NCI-H2081 (cell line): ENCODE measurements at places on chromosomes 12 and 14.

- DNase-seq: no peak
Observed at GRCh38 chr12:106245767-106246166, 2.1 kb downstream of the CKAP4 start.

DNA sequence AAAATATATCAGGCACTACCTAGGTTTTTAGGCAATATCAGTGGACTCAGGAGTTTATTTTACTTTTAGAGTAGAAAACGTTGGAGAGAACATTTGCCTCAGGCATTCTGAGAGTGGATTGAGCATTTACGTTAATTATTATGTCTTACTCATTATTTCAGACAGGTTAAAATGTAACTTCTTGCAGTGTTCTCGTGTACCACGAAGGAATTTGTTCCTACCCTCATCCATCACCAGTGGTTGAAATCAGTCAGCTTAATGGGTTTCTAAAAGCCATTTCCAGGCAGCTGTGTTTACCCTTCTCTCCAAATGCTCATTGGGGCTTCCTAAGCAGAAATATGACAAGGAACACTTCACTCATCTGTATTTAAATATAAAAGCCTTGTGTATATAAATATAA, 9.1 kb upstream of the LDHB start:
- no peak for DNase-seq

GRCh38 chr12:27550653-27550975, 26.6 kb downstream of the PPFIBP1 start:
- DNase-seq: no peak

DNA sequence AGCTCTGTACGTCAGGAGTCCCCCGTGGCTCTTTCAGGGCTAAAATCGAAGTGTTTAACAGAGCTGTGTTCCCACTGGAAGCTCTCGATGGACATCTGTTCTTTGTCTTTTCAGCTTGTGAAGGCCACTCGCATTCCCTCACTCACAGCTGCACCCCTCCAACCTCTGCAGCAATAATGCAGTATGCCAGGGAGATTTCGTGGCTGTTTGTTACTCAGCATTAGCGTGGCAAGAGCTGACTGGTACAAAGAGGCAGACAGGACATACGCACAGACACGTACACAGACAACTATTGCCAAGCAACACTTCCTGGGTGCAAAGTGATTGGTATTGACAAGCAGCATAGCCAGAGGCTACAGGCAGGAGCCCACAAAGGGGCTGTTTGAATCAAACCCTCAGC, 11.8 kb upstream of the FBXO21 start:
- no peak for DNase-seq

- DNase-seq: no peak
Observed at GRCh38 chr12:122939125-122939524, 27.1 kb downstream of the ABCB9 start.

- DNase-seq: no peak
Observed at GRCh38 chr14:54782751-54783659, 119.6 kb downstream of the GCH1 start.

- peak; percentile 44 for DNase-seq
Observed at GRCh38 chr14:67515386-67516079, 17.6 kb upstream of the PLEKHH1 start.

DNA sequence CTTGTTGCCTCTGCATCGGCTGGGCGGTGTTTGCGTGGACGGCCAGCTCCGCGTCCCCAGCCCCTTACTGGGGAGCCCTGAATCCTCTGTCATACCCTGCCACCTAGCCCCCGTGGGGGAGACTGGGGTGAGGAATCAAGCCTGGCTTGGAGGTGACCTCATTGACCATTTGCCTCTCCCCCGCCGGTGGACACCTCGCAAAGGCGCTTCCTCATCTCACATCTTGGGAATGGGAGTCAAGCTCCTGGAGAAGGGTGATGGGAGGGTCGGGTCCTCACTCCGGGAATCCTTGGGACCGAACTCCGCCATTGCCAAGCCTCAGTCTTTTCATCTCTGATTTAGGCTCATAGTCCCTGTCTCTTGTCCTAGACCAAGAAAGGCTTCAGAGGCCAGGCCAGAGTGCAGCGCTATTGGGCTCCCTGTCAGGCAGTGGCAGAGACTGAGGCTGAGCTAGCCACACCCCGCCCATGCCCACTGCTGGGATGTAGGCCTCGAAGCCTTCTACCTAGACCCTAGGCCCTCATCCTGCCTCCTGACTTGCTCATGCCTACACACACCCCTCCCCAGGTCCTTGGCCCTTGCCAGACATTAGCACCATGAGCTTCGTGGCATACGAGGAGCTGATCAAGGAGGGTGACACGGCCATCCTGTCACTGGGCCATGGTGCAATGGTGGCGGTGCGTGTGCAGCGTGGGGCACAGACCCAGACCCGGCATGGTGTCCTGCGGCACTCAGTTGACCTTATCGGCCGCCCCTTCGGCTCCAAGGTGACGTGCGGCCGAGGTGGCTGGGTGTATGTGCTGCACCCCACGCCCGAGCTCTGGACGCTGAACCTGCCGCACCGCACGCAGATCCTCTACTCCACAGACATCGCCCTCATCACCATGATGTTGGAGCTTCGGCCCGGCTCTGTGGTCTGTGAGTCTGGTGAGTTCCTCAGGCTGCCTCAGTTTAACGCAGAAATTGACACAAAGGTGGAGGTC, 678 bp downstream of the TRMT61A start:
- no peak for DNase-seq

DNA sequence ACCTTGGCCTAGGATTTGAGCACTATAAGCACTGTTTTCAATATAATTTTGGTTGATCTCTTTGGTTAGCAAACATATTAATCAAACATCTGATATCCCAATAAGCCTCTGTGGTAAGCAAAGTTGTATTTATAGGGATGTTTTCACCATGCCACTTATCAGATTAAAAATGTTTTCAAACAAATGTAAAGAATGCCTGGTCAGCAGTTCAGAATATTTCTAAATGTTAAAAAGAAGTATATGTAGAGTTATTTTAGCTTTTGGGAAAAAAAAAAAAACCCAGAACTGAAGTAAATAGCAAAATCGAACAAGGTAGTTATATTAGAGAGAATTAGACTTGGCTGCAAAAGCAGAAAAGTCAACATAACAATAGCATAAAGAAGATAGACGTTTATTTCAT, 3.9 kb downstream of the NAV3 start:
- no peak for DNase-seq

DNA sequence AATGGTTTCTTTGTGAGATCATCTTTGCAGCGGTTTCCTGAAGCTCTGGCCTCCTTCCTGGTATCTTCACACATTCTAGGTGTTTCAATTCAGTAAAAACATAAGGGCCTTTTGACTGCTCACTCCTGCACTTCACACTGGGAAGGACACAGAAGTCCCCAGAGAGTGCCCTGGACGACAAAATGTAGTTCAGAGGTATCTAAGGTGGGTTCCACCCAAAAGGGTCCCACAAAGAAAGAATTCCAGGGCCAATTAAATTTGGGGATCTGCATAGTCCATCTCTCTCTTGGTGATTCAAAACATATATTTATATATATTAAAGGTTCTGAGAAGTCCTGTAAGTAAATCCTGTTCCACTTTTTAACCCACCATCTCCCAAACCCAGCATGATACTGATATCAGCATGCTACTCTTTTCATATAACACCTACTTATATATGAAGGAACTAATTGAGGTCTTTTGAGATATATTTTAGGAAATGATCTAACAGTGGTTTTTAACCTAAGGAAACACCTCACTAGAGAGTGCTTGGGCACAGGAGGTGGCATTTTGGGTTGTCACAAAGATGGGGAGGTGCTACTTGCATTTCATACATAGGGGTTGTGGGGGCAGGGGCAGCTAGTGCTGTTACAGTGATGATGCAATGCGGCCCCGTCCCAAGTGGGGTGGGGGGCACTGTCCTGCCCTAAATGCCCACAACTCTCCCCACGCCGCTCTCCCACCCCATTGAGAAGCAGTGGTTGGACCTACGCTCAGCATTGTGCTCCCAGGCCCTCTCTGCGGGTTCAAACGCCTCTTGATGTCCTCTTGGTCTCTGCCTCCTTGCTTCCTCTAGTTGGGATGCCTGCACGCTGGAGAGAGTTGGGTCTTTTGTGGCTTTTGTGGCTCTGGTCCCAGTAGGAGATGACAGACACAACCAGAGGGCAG, 109.4 kb downstream of the ARF6 start:
- DNase-seq: no peak

GRCh38 chr14:24713404-24713803, 79.4 kb upstream of the GZMB start:
- no peak for DNase-seq

DNA sequence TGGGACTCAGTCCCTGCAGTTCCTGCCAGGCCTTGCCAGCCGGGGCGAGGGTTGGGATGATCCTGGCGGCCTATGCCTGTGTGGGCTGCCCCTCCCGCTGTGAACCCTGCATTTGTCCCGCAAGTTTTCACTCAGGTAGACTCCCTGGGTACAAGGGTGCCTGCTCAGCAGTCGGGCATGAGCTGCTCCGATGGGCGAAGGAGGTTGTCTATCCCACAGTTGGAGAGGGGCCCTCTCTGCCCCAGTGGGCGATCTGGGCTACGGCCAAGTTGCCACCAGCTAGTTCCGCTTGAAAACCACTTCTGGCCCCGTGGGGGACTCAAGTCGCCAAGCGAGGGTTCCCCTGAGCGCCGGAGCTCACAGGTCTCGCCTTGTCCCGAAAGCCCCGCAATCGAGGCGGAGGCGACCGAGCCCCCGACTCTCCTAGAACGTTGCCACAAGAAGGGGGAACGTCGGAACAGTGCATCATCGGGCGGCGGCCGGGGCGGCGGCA, 365 bp upstream of the TPI1 start:
- no peak for DNase-seq

DNA sequence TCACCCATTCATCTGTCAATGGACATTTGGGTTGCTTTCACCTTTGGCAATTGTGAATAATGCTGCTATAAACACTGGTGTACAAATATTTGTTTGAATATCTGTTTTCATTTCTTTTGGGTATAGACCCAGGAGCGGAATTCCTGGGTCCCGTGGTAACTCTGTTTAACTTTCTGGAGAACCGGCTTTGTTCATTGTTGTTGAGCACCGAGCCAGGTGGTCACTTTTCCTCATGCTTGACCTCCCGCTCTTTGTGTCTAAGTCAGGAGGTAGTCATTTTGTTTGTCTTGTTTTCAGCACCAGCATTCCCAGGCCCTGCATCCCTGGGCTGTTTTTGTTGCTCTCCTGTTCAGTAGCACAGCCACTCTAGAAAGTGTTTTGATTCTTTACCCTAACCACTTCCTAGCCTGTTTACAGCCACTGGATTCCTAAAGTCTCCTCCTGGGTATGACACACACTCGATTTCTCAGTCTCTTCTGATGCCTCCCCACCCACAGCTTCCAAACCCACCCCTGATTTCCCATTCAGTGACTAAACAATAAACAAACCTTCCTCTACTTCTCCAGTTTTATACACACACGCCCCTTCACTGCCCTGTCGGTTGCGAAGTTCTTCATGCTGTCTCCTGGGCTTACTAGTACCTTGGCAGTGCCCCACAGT, 37.9 kb downstream of the B4GALNT3 start:
- peak; percentile 35 for DNase-seq

- no peak for DNase-seq
Observed at GRCh38 chr12:53462935-53463334, 11.0 kb downstream of the PCBP2 start.

GRCh38 chr12:902581-902980, 46.9 kb downstream of the RAD52 start:
- DNase-seq: no peak

GRCh38 chr14:29351996-29352705, 575.5 kb downstream of the PRKD1 start:
- DNase-seq: no peak

- DNase-seq: no peak
Observed at GRCh38 chr12:122421187-122421820, 1.2 kb downstream of the CLIP1 start.

DNA sequence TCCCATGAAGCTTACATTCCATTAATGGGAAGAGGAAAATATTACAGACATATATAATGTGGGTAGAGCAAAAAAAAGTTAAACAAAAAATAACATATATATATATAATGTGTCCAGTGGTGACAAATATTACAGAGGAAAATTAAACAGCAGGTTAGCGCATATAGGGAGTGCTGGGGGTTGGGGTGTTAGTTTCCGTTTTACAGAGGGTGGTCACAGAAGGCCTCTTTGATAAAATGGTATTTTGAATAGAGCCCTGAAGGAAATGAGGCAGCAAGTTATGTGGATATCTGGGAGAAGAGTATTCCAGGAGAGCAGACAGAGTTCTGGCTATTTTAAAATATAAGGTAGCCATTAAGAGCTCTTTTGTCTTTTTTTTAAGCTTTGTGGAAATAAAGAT, 73.2 kb downstream of the DCAF5 start:
- no peak for DNase-seq

- DNase-seq: no peak
Observed at GRCh38 chr12:5581019-5581418, 149.1 kb downstream of the NTF3 start.

DNA sequence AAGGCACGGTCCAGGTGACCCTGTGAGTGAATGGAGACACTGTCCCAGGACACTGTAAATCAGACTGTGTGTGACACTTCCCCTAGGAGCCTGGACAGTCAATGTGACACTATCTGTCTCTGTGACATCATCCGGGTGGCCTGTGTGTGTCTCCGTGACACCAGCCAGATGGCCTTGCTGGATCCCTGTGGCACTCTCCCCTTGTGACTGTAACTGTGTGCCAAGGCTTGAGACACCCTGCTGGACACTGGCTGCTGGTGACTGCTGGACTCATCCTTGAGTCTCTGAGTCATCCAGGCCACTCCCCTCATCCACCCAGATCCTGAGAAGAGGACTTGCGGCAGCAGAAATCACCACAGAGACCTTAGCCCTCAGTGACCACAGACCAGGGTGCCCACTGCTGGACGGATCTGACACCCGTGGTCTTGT, 51.6 kb downstream of the MVK start:
- DNase-seq: no peak

DNA sequence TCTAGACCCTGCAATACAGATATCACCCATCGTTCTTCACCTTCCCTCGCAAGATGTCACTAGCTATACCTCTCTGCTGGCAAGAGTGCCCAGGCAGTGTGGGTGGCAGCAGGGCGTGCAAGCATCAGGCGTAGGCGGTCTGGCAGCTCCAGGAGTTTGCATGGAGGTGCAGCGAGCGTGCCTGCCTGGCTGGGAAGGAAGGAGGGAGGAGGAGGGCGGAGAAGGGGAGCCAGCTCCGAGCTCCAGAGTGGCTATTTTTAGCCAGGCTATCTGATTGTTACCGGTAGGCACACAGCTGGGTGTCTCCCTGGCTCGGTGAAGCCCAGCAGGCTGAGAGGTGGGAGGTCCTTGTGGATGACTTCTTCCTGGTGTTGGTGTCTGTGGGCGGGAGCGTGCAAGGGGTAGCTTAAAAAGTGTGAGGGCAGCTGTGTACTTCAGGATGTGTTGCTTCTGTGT, 6.2 kb downstream of the FOXJ2 start:
- DNase-seq: peak; percentile 91

- DNase-seq: no peak
Observed at GRCh38 chr14:93330609-93331000, 2.2 kb downstream of the BTBD7 start.

DNA sequence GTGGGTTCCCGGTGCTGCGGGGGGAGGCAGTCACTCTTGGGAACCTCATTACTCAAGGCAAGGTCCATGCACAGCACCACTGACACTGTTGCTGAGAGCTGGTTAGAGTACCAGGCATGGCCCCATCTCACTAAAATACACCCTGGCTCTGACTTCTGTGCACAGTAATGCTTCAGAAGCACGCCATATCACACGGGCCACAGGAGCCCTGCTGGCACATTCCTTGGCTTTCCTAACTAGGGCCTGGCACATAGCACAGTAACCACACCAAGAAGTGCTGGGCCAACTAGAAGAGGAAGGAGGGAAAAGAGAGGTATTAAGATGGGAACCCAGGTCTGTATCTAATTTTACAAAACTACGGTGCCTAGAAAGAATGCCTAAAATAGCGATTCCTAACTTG, 13.5 kb upstream of the RAB35 start:
- no peak for DNase-seq
